Fibroblast of skin of right quadriceps (primary cell): ENCODE measurements at places on chromosomes 5 and 9.

GRCh38 chr9:7286101-7286500 lies 513.5 kb downstream of the DMAC1 start:
- no peak for DNase-seq

DNA sequence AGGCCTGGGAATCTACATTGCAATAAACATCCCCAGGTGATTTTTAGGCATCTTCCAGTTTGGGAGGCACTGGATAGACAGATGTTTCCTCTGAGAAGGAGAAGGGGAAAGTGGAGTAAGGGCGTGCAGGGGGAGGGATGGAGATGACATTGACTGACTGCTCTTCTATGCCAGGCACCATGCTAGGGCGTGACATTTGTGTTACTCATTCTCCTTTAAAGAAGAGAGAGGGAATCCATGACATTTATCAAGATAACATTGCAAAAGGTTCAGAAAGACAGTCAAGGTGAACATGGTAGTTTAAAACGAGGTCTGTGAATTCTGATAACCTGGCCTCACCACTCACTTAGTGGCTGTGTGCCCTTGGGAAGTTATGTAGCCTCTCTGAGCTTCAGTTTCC lies 35.8 kb downstream of the FGF1 start:
- no peak for DNase-seq

GRCh38 chr9:110573305-110573704 lies 6.2 kb downstream of the SVEP1 start:
- DNase-seq, result peak; percentile 13

DNA sequence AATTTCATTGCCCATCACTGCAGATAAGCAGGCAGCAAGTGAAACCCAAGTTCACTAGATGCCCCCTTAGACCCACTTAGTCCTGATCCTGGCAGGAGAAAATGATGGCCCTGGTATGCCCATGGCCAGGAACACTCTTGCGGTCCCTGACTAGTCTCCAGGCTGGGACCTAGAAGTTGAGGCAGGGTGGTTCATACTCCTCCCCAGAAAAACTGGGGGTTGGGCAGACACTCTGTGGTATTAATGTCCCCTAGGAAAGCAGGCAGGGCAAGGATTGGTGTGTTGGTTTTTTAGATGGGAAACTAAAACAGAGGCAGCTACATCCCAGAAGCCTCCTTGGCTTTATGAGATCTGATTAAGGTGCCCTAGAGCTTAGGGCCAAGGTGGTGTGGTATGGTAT lies 13.1 kb downstream of the LHX6 start:
- no peak for DNase-seq

- no peak for DNase-seq
These were observed 107.8 kb upstream of the PRLR start for GRCh38 chr5:35338157-35338453.

- DNase-seq, result peak; percentile 57
These were observed 3.0 kb upstream of the HRCT1 start for GRCh38 chr9:35903049-35903448.

DNA sequence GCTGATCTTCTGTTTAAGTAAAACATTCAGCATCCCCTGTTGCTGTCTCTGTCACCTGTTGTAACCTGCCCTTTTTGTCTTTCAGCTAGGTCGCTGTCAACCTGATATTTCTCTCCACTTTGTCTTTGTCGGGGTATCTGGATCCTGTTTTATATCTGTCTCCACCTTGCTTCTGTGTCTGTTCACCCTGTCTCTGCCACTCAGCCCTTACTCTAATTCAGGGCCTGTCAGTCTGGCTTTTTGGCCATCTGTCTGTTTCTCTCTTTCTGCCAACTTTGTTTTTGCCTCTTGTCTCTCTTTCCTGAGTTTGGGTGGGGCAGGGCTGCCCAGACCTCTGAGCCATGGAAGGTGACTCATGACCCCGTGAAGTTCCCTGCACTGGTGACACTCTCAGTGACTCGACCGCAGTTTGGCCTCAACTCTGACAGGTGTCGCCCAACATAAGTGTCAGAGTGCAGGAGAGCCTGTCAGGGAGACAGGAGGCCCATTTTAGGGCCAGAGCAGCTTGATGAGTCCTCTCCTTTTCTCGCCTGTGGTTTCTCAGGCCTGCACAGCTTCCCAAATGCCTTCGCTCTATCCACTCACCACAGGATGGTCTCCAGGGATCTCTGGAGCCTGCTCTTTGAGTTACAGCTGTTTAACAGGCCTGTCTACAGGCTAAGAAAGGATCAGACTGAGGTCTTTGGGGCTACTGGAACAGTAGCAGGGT lies 868 bp downstream of the ZBTB43 start:
- peak; percentile 73 for DNase-seq

- peak; percentile 31 for DNase-seq
These were observed 307.7 kb downstream of the ADGRV1 start for GRCh38 chr5:90866333-90866732.

- peak; percentile 37 for DNase-seq
These were observed 315.6 kb downstream of the PRR16 start for GRCh38 chr5:120779674-120780073.

- DNase-seq, result peak; percentile 39
These were observed 96.1 kb upstream of the DNAH5 start for GRCh38 chr5:14040542-14040941.

DNA sequence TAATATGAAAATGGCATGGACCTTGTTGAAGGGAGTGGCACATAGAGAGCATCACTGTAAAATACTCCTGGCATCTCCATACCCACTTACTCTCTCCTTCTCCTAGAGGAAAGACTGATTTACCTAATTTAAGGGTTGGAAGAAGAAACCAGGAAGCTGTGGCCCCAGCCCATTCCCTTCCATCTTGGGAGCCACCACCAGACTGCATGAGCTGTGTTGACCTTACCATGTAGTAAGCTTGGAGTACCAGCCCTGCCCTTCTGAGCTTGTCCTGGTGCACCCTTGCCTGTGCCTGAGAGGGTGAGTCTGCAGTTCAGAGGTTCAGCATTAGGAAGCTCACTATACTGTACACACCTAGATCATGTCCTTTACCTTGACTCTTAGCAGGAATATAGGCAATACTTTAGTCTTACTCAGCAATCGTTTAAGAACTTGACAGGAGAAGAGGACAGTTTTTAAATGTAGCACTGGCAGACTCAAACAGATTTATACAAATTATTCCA lies 35.7 kb upstream of the HMGCS1 start:
- DNase-seq, result no peak

GRCh38 chr9:22838266-22838665 lies 391.6 kb downstream of the DMRTA1 start:
- no peak for DNase-seq

DNA sequence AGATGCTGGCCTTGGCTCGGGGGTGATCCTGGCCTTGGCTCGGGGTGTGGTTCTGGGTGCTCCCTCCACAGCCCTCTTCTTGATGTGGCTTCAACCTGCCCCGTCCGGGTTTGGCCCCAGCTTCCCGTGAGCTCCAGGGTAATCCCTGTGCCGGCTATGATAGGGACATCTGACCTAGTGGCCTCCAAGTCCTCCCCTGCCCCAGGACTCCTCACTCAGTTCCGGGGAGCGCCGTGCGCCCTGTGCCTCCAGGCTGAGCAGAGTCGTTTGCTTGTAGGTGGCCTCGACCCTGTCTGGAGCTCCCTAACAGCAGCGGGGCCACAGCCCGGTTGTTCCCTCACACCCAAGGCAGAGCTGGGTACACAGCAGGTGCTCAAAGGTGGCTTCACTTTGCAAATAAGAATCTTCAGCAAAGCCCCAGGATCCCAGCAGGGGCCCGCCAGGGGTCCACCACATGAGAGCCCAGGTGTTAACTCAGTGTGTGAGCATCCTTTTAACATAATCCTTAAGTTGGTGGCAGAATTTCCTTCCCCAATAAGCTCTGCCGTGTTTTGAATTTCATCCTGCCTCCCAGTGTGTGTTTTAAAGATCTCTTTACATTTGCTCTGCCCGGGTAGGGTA lies 32.3 kb upstream of the CEP72 start:
- no peak for DNase-seq
